Naive thymus-derived CD8-positive, alpha-beta T cell (primary cell): ENCODE measurements at places on chromosomes 2 and 18.

- no peak for DNase-seq
Observed at GRCh38 chr2:72131371-72131891, 16.2 kb downstream of the CYP26B1 start.

GRCh38 chr2:29753671-29754444, 167.5 kb downstream of the ALK start:
- DNase-seq = no peak

DNA sequence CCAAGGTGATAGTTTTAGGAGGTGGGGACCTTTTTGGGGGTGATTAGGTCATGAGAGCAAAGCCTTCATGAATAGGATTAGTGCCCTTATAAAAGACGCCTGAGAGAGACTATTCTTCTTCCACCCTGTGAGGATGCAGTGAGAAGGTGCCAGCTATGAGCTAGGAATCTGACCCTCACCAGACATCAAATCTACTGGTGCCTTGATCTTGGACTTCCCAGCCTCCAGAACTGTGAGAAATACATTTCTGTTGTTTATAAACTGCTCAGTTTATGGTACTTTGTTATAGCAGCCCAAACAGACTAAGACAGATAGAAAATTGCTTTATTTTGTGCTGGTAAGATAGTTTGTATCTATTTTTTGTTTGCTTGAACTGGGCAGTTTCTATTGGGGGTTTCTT, 40.1 kb downstream of the PHLPP1 start:
- DNase-seq = no peak

- no peak for DNase-seq
Observed at GRCh38 chr2:24720310-24720709, 72.9 kb downstream of the PTRHD1 start.

GRCh38 chr2:203559641-203560040, 24.5 kb upstream of the RAPH1 start:
- DNase-seq = no peak

- DNase-seq = no peak
Observed at GRCh38 chr2:65991381-65992197, 443.3 kb upstream of the MEIS1 start.

DNA sequence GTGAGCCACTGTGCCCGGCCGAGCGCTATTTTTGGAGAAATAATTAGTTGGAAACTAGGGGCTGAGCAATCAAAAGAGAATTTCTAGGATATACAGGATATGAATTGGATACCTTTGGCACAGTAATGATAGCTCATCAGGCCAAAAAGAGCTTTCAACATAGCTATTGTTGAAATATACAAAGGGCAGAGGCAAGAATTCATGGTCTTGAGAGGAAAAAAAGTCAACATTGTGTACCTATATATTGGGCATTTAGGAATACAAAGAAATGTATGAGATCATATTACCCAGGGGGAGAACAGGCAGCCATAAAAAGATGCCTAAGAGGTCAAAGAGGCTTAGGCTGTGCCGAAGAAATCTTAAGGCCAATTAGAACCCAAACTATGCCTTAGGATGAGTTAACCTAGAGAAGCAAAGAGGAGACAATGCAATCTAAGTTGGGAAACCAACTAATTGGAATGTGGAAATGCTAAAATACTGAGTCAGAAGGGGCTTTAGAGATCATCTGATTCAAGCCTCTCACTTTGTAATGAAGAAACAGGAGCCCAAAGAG, 99.0 kb downstream of the RBBP8 start:
- DNase-seq = no peak

DNA sequence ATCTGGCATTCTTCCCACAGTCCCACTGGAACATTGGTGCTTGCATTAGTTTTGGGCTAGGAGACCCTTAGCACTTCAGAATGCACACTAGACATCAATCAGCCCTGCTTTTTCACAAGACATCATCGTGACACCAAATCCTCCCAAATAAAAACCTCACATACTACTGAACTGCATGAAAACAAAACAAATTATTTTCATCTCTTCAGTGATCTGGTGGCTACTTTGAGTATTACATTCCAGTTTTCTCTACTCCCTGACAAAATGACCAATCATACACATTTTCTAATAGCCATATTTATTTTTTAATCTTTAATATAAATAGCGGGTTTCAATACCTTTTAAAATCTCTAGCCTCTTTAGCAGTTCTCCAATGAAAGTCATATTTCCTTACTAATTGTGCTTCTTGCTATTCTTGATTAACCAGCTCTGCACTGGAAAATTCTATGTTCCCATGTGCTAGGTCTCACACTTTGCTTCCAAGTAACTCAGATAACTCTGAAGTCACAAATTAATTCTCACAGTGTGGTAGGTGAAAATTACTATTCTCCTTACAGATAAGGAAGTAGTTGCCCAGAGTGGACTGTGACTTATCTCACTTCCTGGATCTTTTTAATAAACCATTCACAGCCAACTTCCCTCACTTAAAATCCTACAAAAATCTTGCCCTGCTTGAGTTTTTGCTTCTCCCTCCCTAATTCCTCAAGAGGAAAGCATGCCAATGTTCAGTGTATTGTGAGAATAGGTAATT, 82.5 kb upstream of the EPB41L3 start:
- no peak for DNase-seq

- DNase-seq = peak; percentile 30
Observed at GRCh38 chr2:113157118-113157896, 16.5 kb upstream of the PSD4 start.

DNA sequence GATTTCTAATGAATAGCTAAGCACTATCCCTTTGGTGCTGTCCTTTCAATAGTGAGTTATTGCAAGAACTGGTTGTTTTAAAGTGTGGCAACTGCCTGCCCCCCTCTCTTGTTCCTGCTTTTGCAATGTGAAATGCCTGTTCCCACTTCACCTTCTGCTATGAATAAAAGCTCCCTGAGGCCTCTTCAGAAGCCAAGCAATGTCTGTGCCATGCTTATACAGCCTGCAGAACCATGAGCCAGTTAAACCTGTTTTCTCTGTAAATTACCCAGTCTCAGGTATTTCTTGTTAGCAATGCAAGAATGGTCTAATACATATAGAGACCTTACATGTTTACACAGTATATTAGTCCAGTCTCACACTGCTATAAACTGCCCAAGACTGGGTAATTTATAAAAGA, 15.0 kb upstream of the METTL21A start:
- DNase-seq = no peak

GRCh38 chr2:60565472-60565871, 12.0 kb upstream of the BCL11A start:
- DNase-seq = no peak

DNA sequence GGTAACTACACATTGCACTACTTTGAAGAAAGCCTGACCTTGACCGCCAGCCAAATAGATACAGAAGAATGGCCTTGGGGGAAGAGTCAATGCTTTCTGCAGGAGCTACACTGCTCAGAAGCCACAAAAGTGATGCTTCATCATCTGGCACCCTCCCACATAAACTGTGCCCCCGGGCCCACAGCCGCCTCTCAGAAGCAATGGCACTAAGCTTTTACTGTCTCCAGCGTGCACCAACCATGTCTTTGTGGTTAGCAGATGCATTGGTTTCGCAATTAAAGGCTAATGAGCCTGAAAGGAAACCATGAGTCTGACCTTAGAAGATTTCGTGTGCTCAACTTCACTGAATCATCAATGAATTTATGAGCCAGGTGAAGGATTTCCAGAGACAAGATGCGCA, 209.4 kb upstream of the TRIB2 start:
- DNase-seq = no peak

GRCh38 chr2:132584976-132585817, 84.8 kb downstream of the LYPD1 start:
- DNase-seq = no peak

DNA sequence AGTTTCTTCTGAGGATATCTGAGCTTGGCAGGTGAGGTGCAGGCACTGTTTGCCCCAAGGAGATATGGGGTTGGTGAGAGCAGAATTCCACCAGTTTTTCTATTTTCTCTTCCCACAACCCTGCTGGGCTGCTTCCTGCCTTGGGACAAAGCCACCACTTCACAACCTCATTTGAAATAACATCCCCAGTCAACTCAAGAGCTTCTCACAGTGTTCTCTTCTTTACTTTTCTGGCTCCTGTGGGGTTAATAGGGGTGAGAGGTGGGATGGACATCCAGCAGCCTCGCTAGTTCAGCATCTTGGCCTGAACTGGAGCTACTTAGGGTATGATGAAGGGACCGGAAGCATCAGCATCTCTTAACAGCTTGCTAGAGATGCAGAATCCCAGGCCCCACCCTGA, 106.3 kb downstream of the SLC4A3 start:
- no peak for DNase-seq

DNA sequence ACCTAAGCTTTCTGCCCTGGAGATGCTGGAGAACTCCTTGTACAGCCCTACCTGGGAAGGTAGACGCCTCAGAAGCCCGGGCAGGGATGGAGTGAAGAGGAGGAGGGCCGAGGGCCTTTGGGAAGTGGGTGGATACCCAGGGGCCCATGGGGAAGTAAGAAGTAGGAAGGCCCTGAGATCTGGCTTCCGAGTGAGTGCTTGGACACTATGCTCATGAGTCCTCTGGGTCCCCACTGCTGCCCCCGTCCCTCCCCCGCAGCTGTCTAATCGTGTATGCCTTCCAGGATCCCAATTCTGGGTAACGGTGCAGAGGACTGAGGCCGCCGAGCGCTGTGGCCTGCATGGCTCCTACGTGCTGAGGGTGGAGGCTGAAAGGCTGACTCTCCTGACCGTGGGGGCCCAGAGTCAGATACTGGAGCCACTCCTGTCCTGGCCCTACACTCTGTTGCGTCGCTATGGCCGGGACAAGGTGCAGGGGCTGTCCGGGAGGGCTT, 1.1 kb downstream of the DOK1 start:
- no peak for DNase-seq

- peak; percentile 88 for DNase-seq
Observed at GRCh38 chr18:13539050-13539449, 187.3 kb downstream of the FAM210A start.

DNA sequence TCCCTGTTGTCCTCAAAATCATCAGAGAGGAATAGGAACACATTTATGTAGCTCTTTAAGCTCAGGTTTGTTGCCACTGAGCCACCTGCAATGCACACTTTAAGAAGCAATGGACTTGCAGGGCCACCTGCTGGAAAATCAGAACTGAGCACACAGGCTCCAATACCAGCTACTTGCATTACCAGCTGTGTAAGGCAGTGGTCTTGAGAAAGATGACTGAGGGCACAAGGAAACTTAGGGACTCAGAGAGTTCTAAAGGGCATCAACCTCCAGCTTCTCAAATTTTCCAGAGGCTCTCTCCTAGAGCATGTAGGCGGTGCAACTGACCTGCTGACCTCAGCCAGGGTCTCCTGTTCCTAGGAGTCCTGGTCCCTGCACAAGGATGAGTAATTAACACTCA, 2.5 kb upstream of the CNDP2 start:
- peak; percentile 78 for DNase-seq

- no peak for DNase-seq
Observed at GRCh38 chr2:141736466-141736865, 394.4 kb downstream of the LRP1B start.

DNA sequence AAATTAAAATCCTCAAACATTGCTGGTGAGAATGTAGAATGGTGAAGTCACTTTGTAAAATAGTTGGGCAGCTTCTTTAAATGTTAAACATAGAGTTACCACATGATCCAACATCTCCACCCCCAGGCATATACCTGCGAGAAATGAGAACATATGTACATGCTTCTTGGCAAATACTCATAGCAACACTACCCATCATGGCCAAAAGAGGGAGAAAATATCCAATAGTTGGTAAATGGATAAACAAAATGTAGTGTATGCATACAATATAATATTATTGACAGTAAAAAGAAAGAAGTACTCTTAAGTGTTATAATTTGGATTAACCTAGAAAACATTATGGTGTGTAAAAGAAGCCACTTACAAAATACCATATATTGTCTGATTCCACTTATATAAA, 185.9 kb downstream of the CDH7 start:
- no peak for DNase-seq

DNA sequence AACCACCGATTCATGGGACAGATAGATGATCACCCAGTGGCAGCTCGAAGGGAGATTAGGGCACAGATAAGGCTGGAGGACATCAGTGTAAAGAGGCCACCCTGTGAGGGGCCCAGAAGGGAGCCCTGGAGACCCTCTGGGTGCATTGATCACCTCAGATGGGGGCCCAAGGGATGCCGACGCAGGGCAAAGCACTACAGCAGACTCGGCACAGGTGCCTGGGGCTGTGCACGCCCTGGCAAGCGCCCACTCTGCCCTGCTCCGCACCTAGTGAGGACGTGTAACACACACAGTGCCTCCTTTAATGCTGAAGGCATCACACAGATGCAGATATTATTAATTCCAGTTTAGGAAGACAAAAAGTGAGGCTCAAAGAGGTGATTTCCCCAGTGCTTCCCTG, 9.5 kb downstream of the GYPC start:
- DNase-seq = no peak

DNA sequence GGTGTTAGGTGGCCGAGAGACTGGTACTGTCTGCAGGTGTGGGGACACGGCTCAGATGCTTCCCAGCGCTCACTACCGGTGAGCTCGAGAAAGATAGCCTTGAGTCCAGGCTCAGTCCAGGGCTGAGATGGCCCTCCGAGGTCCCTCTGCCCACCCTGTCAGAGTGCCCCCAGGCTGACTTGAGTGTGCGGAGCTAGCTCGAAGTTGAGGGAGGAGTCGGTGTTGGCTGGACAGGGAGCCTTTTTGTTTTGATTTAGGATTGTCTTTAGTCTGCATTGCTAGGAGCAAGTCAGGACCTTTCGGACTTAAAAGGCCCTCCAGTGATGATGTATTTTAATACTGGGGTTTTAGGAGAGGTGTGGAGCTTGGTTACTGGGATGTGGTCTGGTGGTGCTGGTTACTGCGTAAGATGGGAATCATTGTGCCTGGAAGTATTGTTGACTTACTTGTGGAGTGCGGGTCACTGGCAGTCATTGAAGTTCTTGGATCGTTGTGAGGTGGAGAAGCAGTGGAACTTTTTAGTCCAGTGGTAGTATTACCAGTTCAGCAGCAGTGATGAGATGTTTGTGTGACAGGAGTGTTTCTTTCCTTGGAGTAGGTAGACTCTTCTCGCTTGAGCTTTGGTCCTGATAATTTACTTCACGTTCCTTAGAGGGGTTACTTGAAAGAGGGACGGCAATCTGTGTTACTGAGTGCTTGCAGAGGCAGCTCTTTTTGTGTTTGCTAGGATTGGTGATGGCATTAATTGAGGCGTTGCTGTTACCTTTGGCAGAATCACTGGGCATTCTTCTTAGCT, 633 bp downstream of the KIAA1328 start:
- DNase-seq = no peak

GRCh38 chr18:54480616-54481015, 110.4 kb upstream of the DYNAP start:
- DNase-seq = no peak

DNA sequence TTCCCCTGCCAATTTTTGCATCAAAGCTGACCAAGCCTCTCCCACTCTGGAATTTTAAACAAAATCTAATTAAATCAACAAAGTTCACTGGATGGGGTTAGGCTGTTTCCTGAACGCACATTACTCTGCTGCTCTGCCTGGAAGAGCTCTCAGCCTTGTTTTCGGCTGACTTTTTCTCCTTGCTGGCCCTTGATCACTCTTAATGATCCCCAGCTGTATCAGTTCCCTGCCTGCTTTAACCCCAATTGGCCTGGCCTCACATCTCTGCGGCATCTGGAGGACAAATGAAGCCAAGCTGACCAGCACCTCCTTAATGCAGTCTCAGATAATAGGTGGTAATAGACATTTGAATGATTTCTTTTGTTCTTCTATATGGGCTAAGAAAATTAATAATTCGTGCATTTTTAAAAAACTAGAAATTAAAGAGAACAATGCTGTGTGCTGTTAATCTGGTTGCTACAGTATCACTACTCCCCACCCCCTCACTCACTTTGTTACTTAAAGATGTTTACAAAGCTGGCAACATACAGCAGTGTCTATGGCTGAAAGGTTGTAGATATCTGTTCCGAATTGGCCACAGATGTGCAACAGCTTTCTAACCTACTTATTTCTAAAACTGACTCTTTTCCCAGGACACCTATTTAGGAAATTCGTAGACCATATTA, 415.2 kb upstream of the KCNH7 start:
- no peak for DNase-seq
